GM12878 (cell line): ENCODE measurements at places on chromosomes 6 and 20. TPM values are rescaled to one million over a fixed set of nuclear protein-coding genes. Genes with fewer than 3 reads are reported as not detected.

DNA sequence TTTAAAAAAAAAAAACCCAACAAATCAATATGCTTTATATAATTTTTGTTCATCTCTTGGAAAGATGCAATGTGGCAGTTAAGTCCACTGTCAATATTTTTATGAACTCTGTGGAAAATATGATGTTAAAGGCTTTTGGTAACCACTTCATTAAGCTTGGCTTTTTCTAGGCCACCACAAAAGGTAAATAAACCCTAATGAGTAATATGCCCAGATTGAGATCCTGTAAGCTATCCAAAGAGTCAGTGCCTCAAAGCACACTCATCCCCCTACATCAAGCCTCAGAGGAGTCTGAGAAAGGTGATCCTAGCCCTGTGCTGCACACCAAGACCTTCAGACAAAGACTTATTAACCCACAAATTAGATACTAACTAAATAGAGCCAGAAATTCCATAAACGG is 121.1 kb downstream of the CDC5L start:
- DNase-seq: no peak

DNA sequence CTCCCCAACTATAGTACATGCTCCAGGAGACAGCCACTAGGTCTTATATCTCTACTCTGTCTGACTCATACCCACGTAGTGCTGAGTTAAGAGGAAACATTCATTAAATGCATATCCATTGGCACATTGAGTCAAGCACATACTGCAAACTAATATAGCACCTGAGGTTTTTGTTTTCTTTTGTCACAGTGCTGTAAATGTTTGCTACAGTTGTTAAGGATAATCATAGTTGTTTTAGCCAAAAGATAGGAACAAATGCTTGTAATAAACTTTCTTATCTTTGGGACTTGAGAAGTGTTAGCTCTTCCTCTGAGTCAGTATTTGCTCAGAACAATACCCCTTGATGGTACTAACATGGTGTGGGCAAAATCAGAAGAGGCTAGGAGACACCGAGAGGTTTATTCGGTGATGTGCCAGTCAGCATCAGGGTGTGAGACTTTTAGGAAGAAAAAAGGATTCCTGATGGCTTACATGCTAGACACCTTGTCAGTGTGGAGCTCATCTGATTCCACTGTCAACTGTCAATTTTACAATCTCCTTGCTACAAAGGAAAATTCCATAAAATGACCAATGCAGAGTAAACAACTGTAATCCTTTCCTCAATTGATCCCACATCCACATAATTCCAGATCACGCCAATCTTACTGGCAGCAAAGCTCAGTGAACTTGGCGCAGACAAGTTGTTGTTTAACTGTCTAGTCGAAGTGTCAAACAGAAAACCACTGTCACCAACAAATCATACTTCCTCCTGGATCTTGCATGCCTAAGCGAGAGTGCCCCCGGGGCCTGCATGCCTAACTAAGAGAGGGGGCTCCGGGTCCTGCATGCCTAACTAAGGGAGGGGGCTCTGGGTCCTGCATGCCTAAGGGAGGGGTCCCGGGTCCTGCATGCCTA is 36.1 kb downstream of the ELOVL2 start:
- DNase-seq: no peak

DNA sequence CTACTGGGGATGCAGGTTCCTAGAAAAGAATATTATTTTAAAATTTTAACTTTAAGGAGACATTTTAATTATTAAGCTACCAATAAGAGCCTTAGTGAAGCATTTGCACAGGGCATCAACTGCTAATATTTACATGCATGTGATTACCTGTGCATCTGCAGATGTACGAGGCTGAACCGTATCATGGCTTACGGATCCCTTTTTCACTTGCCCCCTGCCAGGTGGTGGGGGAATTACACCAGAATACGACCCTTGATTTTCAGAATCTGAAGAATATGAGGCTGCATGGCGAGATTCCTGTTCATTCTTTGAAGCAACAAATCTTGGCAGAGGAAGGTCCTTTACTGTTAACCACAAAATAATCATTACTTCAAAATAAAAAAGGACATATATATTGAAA is 42.7 kb downstream of the REPS1 start:
- DNase-seq: no peak

GRCh38 chr6:29673161-29673560 is 7.8 kb downstream of the ZFP57 start:
- no peak for DNase-seq

DNA sequence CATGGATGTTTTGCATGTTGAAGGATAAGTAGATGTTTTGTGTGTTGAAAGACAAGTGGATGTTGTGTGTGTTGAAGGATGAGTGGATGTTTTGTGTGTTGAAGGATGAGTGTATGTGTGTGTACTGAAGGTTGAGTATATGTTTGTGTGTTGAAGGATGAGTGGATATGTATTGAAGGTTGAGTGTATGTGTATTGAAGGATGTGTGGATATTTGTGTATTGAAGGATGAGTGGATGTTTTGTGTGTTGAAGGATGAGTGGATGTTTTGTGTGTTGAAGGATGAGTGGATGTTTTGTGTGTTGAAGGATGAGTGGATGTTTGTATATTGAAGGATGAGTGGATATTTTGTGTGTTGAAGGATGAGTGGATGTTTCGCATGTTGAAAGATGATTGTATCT is 325.0 kb downstream of the CDH4 start:
- DNase-seq: no peak

- no peak for DNase-seq
Measured at GRCh38 chr6:108544606-108545005, 16.1 kb upstream of the FOXO3 start.

GRCh38 chr6:148044261-148044751 is 298.3 kb upstream of the SASH1 start:
- DNase-seq: no peak

GRCh38 chr6:75489025-75489424 is 4.6 kb downstream of the FILIP1 start:
- DNase-seq: no peak

- DNase-seq: no peak
Measured at GRCh38 chr6:51616243-51616642, 471.2 kb downstream of the PKHD1 start.

DNA sequence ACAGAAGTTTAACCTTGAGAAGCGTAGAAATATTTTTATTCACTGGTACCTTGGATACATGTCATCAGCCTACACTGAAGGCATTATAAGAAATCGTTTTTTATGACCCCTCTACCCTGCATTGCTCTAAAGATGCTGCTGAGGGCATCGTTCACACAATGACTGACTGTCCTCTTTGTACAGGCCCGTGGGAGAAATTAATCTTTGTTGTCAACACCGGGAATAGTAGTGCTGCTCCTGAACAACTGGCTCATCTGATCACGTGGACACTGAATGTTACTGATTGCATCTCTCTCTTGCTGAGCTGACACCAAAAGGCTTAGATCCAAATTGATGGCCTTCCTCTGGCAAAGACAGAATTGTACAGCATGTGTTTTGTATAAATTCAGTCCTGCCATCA is 157.1 kb upstream of the SMLR1 start:
- DNase-seq: no peak

DNA sequence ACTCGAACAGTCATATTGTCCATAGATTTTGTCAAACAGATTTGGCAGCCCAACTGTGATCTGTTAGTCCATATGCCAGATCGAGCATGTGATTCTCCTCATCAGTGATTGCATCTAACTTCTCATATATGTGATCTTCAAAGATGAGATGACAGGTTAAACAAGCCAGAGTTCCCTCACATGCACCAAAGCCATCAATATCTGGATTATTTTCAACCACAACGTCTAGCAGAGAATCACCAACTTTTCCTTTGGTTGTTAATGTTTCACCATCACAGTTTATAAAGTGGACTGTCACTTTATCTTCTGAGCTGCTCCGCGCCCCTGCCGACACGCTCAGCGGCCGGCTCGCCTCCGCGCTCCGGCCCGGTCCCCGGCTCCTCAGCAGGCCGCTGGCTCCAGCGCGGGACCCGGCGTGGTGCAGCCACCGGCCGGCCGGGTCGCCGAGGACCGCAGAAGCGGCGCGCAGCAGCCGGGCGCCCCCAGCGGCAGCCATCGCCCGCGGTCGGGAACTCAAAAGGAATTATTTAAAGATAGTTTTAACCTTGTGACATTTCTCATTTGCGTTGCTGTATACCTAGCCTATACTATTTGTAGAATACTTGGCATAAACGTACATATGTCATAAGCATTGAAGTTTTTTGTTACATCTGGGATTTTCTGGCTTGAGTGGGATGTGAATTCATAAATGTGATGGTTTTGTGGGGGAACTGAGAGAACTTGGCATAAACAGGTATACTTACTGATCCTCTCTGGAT is 40.1 kb upstream of the DYNLRB1 start:
- DNase-seq: no peak

DNA sequence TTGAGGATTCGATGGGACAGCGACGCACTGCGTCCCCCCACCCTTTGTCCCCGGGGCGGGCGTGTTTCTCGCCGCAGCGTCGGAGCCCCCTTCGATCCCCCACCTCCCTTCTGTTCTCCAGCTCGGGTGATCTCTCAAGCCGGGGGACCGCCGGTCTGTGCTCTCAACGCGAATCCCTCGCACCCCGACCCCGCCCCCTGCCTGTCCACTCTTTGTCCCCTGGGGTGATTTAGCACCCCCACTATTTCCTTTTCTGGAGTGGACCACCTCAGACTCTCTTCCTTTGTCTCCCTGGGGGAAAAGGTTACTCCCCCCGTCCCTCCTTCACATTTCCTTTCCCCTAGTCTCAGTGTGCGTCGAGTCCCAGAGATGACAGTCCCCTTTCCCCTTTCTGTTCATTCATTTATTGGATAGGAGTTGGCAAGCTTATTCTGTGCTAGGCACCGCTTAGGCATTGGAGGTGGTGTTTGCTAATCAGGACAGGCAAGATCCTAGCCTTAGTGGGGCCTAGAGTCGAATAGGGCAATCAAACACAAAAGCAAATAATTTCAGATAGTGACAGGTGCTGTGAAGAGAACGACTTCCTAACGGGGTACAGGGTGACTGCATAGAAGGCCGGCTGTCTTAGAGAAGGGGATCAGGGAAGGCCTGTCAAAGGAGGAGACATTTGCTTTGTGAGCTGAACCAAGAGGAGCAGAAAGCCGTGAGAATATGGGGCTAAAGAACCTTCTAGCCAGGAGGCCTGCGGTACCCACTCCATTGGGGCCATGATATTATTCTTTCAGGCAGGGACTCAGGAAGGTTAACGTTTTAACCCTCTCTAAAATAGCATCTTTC is 741 bp downstream of the PTPN1 start:
- DNase-seq: no peak

DNA sequence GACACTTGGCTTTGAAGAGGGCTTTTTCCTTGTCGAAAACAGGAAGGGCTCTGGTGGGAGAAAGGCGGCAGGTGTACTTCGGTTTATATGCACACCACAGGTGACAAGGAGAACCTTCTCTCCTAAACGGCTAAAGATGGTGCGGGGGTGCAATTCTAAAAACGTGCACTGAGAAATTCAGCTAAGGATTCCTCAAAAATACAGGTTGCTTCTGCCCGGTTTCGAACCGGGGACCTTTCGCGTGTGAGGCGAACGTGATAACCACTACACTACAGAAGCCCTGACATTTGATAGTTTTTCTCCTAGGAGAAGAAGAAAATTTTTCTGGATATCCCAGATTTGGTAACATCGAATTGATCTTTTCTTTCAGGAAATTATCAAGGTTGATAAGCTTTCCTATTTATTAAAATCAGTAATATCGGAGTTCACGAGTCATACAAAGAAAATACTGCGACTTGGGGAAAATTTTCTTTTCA is 32.0 kb downstream of the POM121L2 start:
- DNase-seq: no peak

DNA sequence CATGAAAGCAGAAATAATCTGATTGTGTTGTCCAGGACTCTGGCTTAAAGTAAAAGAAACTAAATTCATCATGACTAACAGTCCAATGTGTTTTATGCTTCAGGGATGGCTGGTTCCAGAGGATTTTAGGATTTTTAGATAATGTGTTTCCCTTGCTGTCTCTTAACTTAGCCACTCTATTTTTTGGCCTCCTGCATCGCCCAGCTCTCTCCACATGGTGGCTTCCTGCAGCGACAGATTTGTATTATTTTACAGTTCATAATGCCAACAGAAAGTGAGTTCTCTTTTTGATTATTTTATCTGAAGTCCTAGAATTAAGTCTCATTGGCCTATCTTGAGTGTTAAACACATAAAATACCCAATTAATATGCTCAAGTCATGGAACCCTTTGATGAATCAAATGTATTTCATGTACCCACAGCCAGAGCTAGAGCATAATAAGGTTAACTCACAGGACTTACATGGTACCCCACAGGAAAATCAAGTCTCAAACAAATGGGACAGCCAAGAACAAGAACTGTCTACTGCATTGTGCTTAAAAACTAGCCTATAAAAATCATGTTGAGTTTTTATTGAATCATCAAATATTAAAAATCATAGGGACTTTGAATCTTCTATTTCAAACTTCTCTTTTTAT is 582.5 kb downstream of the DOK5 start:
- no peak for DNase-seq

GRCh38 chr20:38315290-38315966 is 11.5 kb downstream of the BPI start:
- no peak for DNase-seq

DNA sequence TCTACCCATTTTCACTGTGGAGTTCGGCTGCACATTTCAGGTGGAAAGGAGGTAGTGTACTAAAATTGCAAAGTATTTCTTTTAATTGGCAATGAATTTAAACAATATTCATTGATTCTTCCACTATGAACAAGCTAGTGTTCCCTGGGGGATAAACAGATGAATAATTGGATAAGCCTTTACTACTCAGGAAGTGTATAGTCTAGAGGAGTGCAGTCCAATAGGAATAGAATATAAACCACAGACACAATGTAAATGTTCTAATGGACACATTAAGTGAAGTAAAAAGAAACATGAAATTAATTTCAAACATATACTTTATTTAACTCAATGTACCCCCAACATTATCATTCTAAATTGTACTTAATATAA is 28.7 kb downstream of the SGK1 start:
- DNase-seq: no peak

DNA sequence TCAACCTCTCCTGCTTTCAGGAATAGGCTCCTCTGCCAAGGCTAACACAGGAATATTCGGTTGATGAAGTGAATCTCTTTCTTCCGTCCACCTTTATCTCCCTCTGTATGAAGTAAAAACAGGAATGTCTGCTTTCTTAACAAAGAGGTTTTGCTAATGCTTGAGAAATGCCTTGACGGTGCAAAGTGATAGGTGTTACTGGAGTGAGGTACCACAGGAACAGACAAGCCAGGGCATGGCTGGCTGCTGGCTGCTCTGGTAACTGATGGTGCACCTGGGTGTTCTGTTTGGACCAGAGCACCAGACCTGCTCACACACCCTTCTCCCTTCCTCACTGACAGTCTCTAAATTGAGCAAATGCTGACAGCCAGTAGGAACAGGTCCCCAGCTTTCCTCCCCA is 174.0 kb upstream of the FBXL4 start:
- no peak for DNase-seq

- DNase-seq: no peak
Measured at GRCh38 chr6:82362878-82363427, 664 bp upstream of the TPBG start.

- no peak for DNase-seq
Measured at GRCh38 chr6:150764334-150765066, 101.0 kb upstream of the MTHFD1L start.

The IL20RA gene
- total RNA-seq: 0.08 TPM in 1 of 2 replicates, not detected in the other

The TRIM40 gene
- not detected in 2 replicates for total RNA-seq

The CAP2 gene
- total RNA-seq: 0.15 TPM in 1 of 2 replicates, not detected in the other

The FRMD1 gene
- total RNA-seq: not detected in 2 replicates

The RNF39 gene
- total RNA-seq: not detected in 2 replicates

The BPIFB3 gene
- total RNA-seq: not detected in 2 replicates

The GRM1 gene
- total RNA-seq: 0.05 TPM in 1 of 2 replicates, not detected in the other

The CTCFL gene
- total RNA-seq: 0.08 and 0.10 TPM in 2 replicates
